ENCODE measurements at places on chromosomes 4 and X. TPM values are rescaled to one million over a fixed set of nuclear protein-coding genes. Genes with fewer than 3 reads are reported as not detected.

The ENAM gene
- total RNA-seq: not detected

The STBD1 gene
- 6.1 TPM for total RNA-seq

The NAP1L3 gene
- 0.18 TPM for total RNA-seq

The PCYT1B gene
- total RNA-seq: under 0.01 TPM

The ALG13 gene
- total RNA-seq: 53.8 TPM

The MCF2 gene
- total RNA-seq: not detected

The GABRG1 gene
- total RNA-seq: not detected

The APELA gene
- not detected for total RNA-seq

Data from endothelial cell of coronary artery (primary cell).